Amygdala (tissue), 56 donors: ENCODE measurements at places on chromosomes 3 and 15.

DNA sequence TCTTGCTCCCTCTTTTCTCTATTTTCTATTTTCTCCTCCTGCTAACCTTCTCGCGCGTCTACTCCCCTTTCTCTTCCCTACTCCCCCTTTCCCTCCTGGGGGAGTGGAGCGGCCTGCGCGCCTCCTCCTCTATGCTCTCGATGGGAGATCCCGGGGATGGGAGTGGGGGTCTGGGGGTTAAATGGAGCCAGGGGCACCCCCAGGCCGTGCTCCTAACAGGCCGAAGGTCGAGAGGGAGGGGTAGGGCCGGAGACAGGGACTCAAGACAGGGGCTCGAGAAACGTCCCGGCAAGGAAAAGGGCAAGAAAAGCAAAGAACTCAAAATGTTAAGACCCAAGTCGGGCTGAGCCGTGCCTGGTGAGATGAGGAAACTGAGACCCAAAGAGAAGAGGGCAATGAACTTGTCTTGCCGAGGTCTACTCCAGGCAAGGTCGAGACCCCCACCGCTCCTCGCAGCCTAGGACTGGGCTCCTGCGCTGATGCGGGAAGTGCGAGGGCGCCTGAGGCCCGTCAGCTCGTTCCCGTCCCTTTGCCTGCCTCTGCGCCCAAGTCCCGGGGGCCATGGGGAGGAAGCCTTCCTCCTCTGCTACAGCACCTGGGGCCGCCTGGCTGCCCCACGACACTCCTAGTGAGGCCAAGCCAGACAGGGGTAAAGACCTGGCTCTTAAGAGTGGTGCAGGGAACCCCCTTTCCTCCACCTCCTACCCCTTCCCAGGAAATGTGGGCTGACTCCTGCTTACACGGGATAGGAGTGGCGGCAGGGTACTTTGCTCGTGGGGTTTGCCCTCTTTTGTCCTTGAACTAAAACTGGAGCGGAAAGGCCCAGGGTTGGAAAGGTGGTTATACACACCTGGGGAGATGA is 770 bp upstream of the MEGF11 start:
- no peak for DNase-seq

- DNase-seq: no peak
Measured at GRCh38 chr3:77837456-77838025, 797.6 kb downstream of the ROBO2 start.

DNA sequence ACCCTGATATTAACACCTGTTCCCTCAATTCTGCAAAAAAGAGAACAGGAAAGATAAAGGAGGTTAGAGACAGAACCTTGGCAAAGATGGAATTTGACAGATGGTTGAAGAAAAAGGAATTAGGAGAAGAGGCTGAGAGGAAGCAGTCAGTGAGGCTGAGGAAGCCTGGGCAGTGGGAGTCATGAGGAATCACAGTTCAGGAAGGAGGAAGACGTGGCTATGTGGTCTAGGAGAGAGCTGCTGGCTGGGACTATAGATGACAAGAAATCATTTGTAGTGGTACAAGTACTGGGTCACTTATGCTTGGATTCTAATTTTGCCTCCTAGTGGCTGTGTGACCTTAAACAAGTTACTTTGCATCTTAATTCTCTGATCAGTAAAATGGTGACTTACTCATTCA is 49.0 kb downstream of the LARS2 start:
- no peak for DNase-seq

- DNase-seq: no peak
Measured at GRCh38 chr3:79369306-79369705, 398.5 kb downstream of the ROBO1 start.

DNA sequence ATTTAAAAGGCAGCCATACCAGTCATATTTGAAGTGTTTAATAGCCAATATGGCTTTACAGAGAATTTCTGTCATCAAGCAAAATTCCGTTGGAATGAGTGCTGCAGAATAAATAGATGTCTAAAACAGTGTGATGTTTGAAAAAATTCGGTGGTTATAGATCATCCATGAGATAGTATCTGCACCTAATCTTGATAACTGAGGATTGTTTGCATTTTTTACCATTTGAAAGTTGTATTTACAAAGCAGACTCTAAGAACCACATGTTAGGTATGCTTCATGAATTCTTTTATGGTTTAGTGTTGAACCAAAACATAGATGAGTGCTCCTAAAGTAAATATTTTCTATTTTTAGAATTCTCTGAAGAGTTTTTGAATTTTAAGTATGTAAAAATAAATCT is 476.1 kb downstream of the NAALADL2 start:
- no peak for DNase-seq

DNA sequence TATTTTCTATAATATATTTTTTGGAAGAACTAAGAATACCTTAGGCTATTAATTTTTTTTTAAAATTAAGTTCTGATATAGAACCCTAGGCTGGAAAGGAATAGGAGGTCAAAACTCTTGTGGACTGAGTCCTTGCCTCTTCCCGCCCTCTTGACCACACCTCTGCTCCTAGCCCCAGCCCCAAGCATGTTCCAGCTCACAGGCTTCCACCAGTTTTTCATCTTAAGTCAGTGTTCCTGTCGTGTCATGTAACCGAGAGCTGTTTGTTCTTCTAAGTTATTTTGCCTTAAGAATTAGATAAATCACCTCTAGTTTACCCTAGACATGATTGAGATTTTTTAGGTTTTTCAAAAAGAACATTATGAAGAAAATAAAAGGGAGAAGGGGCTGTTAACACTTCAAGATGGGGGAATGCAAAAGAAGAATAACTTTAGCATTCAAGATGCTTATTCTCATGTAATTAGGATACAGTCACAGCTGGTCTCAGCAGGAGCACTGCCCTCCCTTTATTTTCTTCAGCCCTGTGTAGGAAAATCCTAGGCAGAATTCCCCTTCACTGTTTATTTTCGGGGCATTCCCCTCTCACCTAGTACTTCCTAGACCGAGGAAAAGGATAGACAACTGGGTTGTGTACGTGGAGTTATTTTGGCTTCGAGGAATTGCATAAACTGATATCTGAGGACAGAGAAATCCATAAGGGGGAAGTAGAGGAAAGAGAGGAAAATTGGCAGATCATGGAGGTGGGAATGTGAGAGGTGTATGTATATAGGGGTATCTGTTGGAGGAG is 110.2 kb downstream of the CMSS1 start:
- DNase-seq: no peak

GRCh38 chr3:184543843-184544512 is 17.6 kb upstream of the EPHB3 start:
- peak; percentile 30 for DNase-seq
